ENCODE measurements at places on chromosomes 7 and 10.

GRCh38 chr7:18504965-18505364 is 9.4 kb downstream of the HDAC9 start:
- DNase-seq = no peak

- DNase-seq = no peak
Observed at GRCh38 chr7:151853896-151854719, 22.8 kb downstream of the PRKAG2 start.

DNA sequence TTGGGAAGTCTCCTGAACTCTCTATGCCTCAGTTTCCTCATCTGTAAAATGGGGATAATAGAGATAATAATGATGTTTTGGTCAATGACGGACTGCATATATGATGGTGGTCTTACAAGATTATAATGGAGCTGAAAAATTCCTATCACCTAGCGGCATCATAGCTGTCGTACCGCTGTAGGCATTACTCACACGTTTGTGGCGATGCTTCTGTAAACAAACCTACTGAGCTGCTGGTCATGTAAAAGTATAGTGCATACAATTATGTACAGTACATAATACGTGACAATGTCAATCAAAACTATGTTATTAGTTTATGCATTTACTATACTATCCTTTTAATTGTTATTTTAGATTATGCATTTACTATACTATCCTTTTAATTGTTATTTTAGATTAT is 339.1 kb upstream of the NPVF start:
- DNase-seq = no peak

DNA sequence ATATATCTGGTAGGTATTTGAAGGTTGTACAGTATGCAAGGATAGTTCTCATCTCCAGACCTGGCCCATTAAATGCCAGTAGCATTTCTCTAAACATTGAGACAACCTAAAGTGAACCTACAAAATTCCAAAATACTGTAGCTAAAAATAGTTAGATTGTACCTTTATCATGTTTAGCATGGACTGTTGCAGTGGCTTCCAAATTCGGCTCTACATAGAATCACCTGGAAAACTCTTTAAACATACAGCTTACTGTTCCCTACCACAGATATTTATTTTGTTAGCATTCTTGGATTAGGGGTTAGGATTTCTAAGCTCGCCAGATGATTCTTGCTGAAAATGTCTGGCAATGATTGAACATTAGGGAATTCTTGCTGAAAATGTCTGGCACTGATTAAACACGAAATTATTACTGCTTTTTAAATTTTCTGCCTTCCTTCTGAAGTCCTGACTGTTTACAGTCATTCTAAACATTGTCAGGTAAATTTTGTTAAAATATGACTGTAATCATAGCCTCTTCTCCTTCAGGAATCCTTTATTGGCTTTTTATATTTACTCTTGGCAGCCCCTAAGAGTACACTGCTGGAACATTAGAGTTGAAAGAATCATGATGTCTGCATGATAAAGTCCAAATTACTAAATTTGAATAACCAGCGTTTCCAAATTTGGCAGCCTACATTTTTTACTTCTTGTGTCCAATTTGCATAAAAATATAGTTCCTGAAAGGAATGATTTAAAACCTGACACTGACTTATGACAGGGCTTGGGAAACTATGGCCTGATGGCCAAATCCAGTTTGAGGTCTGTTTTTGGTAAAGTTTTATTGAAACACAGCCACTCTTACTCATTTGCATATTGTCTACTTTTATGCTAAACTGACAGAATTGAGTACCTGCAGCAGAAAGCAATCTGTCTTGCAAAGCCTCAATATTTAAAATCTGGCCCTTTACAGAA is 40.3 kb downstream of the SHOC2 start:
- DNase-seq = no peak

GRCh38 chr7:31133497-31133896 is 81.4 kb downstream of the ADCYAP1R1 start:
- DNase-seq = no peak

DNA sequence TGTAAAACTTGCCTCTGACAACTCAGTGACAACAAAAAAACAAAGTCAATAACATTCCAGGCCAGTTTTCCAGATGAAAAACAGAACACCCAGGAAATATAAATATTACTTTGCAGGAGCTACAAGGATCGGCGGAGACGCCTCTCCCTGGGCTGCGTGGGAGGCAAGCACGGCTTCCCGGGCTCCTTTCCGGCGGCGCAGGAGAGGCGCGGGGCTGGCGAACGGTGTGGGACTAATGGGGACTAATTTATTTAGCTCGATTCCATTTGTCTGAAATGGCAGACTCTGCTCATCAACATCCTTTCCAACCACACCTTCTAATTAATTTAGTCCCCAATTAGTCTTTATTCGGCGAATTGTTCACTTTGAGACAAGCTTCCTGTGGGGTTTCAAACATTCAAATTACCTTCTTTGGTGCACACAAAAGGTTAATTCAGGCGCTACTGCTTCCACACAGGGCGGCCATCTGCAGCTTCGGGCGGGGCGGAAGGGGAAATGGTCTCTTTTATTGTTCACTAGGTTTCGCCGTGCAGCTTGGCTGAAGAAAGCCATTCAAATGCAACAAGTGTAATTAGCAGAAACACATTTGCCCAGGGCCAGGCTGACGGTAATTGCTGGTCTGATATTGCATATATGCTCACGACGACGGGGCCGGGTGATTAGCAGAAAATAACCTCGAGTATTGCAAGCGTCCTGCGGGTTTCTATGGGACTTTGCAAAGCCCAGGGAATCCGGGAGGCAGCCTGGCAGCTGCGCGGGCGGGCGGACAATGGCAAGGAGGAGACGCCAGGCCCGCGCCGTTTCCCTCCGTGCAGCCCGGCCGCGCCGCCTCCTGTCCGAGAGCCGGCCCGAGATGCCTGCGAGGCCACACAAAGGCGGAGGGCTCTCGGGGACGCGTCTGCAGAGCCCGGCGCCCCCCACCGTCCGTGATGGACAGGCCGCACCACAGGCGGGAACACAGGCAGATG is 270.1 kb downstream of the PTPRN2 start:
- DNase-seq = no peak

GRCh38 chr7:133827707-133828623 is 299.2 kb upstream of the LRGUK start:
- DNase-seq = no peak

DNA sequence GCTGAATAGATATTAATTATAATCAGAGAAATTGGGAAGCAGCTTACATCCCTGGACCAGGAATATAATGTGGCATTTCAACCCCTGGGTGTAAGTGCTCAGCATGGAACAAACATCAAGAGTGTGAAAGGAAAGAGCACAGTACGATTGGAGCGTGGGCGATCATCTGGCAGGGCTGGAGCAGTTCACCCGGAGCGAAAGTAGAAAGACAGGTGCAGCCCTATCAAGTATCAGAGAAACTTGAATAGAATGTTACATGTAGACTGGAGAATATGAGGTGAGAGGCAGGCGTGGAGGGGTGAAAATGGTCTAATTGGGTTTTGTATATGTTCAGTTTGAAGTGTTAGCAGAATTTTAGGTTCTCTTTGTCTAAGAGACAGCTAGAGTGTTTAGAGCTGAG is 303.0 kb downstream of the MDFIC start:
- DNase-seq = no peak

- no peak for DNase-seq
Observed at GRCh38 chr10:2993636-2994035, 73.7 kb upstream of the PFKP start.

DNA sequence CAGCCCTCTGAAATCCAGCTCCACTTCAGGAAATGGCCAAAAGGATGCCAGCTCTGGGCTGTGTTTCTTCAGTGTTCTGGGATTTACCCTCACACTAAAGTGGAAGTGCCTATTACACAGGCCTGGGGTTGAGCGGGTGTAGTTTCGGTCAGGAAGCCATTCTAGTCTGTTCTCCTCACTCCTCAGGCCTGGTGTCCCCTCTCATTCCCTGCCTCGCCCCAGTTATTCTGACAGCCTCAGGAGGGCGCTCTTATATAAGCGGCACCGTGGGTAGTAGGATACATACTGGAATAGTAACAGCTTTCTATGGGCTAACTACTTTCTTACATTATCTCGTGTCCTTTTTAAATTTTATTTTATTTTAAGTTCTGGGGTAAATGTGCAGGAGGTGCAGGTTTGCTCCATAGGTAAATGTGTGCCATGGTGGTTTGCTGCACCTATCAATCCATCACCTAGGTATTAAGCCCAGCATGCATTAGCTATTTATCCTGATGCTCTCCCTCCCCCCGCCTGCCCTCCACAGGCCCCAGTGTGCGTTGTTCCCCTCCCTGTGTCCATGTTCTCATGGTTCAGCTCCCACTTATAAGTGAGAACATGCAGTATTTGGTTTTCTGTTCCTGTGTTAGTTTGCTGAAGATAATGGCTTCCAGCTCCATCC is 12.2 kb upstream of the LGI1 start:
- no peak for DNase-seq

- DNase-seq = no peak
Observed at GRCh38 chr10:116868722-116869121, 19.4 kb downstream of the ENO4 start.

DNA sequence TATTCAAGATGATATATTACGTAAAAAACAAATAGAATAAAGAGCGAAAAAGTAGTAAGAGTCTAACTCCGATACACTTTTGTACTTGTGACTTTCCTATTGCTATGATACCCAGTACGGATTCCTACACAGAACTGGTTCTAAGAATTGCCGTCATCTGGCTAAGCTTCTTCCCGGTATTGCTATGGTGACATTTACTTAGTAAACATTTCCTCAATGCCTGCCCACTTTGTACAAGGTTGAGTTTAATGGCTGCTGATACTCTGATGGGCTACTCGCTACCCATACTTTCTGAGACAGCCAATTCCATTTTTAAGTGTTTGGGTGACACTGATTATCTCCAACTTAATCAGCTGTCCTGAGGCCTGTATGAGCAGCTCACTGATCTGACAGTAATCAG is 55.6 kb downstream of the OSBPL3 start:
- DNase-seq = no peak

- DNase-seq = no peak
Observed at GRCh38 chr7:124566583-124566982, 199.0 kb downstream of the GPR37 start.

DNA sequence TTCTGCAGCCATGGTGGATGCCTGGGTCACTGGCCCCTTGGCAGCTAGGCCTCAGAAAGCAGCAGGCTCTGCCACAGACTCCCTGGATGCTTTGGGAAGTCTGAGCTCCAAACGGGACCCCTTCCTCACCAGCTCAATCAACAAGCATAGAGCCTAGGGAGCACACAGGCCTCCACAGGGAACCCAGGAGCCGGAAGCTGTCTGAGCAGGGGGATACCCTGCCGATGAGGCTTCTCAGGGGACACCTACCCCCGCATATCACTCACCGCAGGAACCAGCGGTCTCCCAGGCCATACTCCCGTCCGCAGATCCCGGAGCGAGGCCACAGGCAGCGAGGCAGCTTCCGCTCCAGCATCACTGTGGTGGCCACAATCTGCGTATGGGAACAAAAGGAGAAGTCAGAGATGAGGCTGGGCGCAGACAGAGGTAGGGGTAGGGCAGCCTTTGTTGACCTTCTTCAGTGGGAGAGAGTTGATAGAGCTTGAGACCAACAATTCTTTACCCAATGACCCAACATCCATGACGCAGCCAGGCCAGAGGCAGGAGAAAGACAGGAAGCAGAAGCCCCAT is 13.4 kb downstream of the TRPV6 start:
- DNase-seq = peak; percentile 70

DNA sequence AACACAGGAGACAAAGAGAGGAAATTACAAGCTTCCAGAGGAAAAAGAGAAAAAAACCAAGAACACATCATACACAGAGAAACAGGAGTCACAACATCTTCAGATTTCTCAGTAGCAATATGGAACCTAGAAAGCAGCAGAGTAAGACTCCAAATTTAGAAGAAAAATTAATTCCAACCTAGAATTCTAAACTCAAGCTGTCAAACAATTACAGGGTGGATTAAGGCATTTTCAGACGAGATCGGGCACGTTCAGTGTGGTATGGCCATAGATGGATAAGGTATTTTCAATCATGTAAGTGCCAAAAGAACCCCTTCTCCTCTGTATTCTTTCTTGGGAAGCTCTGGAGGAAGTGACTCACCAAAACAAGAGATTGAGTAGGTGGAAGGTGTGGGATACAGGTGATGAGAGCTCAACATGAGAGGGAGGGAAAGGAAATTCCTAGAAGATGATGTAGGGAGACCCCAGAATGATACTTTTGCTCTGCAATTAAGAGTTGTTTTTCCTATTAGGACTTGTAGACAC is 51.6 kb downstream of the FAM204A start:
- DNase-seq = no peak

GRCh38 chr7:101576998-101577397 is 52.1 kb downstream of the MYL10 start:
- peak; percentile 4 for DNase-seq

GRCh38 chr10:48550071-48550691 is 54.7 kb downstream of the ARHGAP22 start:
- peak; percentile 62 for DNase-seq

- no peak for DNase-seq
Observed at GRCh38 chr10:16867990-16868389, 50.8 kb upstream of the RSU1 start.

DNA sequence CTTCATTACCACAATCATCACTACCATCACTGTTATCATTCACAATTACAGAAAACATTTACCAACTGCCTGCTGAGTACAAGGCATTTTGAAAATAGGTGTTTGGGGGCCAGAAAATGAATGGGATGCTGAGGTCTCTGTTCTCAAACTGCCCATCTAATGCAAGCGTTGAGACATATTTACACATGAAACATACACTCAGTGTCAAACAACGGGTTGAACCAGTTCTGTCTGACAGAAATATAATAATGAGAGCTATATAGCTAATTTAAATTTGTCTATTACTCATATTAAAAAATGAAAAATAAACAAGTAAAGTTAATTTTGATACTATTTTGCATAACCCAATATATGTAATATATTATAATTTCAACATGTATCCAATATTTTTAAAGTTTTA is 303.1 kb downstream of the KCNMA1 start:
- no peak for DNase-seq

DNA sequence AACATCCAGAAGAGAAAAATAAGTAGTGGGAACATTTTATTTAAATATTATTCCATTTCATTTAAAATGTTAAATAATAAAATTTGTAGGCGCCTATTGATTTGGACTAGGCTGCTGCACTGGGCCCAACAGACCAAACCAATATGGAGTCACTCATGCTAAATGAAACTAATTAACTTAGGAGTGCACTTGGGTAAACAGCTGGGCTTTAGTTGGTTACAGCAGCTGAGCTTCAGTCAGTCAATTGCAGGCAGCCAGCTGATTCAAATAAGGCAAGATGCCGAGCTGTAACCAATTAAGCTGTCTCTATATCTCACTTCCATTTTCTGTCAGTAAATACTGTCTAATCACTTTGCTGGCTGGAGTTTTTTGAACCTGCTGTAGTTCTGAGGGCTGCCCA is 102.1 kb upstream of the WDR11 start:
- DNase-seq = no peak

GRCh38 chr10:62264702-62265436 is 3.8 kb downstream of the RTKN2 start:
- no peak for DNase-seq

- DNase-seq = peak; percentile 43
Observed at GRCh38 chr7:150417863-150418262, 32.6 kb upstream of the GIMAP8 start.

- DNase-seq = no peak
Observed at GRCh38 chr7:41256186-41256945, 446.5 kb downstream of the INHBA start.
